Fibroblast of skin of scalp (primary cell): ENCODE measurements at places on chromosomes 3 and 15.
A peak's percentile ranks its signal among the peaks of the same experiment; 100 is the strongest.

DNA sequence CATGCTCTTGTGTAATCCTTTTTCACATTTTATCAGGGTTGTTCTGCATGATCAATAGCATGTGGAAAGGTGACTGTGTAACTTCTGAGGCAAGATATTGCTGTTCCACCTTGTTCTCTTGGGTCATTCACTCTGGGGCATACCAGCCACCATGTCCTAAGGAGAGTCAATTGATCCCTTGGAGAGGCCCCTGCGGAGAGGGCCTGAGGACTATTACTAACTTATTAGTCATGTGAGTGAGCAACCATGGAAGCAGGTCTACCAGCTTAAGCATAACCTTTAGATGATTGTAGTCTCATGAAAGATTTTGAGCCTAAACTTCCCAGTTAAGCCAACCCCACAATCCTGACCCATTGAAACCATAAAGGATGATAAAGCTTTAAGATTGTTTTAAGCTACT, 22.0 kb upstream of the COL6A5 start:
- no peak for DNase-seq

DNA sequence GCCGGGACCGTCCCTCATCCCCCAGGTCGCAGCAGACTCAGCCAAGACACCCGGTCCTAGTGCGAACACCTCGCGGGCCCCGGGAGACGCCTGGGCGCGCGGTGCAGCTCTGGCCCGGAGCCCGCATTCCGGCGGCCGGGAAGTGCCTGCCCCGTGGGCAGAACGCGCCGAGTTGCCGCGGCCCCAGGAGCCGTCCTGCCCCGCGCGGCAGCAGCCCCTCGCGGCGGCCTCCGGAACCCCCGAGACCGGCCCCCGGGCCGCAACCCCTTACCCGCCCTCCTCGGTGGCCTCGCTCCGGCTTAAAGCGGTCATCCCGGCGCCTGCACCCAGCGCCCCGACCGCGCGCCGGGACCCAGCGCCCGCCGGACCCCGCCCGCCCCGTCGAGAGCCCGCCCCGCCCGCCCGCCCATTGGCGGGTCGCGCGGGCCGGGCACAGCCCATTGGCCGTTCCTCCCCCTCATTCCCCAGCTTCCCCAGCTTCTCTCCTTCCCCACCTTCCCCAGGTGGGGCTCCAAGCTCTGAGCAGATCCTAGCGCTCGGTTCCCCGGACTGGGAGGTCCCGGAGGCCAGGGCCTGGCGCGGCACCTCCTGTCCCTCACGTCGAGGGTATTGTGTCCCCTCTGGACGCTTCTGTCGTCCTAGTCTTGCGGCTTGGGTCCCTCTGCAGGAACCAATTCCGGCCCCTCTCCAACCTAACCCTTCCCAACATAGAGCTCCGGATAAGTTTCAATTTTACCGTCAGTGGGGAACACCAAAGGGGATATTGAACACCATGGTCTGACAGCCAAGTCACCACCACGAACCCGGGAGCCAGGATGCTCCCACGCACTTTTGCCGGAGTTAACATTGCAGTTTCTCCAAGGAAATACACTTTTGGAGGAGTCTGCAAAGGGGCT, at the start of gene GRAMD2A:
TSS of gene GRAMD2A (minus strand) at position 328 of the 896 bp plus-strand sequence.
- DNase-seq: peak; percentile 51

- no peak for DNase-seq
These were observed 317.7 kb upstream of the DPH6 start for GRCh38 chr15:35863655-35864054.

DNA sequence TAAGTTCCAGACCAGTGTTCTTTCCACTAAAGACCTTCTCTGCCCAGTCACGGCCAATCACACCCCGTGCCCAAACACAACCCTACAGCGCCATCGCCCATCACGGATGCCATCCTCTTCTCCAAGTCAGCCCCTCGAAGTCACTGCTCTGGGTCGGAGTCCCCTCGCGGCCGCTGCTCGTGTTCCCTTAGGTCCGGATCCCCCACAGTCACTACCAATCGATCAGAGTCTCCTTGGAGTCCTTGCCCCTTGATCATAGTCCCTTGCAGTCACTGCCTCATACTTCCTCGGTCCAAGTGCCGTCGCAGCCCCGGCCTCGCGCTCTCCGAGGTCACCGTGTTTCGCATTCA, 461 bp downstream of the PCYT1A start:
- DNase-seq: peak; percentile 7

- no peak for DNase-seq
These were observed 15.0 kb downstream of the LRRK1 start for GRCh38 chr15:100934166-100934565.

- DNase-seq: peak; percentile 5
These were observed 68.9 kb upstream of the GOLGA6B start for GRCh38 chr15:72585476-72586058.

DNA sequence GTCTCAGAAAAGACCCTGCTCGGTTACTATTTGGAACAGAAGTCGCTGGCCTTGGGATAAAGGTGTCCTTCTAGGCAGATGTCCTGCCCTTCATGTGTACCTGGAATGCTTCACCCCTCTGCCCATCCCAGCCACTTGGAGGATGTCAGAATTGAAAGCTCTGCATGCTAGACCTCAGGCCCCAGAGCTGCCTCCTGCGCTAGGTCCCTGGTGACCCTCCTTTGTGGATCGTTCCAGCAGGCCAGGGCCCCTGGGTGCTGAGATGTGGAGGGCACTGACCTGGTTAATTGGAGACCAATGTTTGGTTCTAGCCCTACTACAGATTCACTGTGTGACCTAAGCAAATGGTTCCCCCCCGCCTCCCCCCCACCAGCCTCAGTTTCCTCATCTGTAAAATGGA, 2.7 kb upstream of the CTSH start:
- no peak for DNase-seq

DNA sequence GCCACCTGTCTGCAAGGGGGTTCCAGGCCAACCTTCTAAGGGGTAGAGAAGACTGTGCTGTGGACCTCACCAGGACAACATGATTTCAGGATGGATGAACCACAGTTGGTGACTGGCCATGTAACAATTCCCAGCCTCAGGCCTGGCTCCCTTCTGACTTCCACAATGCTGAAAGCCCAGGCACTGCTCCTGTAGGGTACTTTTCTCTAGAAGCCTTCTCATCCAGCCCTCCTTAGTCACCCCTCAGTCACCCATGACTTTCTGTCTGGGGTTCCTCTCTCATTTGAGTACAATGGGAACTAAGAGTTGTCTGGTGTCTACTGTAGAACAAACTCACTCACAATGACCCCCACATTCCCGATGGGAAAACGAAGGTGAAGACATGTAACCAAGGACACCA, 8.6 kb downstream of the ALS2CL start:
- no peak for DNase-seq

GRCh38 chr3:30156586-30157498, 449.6 kb upstream of the TGFBR2 start:
- DNase-seq: peak; percentile 12

- DNase-seq: no peak
These were observed 21.4 kb upstream of the CSPG4 start for GRCh38 chr15:75733761-75734651.

DNA sequence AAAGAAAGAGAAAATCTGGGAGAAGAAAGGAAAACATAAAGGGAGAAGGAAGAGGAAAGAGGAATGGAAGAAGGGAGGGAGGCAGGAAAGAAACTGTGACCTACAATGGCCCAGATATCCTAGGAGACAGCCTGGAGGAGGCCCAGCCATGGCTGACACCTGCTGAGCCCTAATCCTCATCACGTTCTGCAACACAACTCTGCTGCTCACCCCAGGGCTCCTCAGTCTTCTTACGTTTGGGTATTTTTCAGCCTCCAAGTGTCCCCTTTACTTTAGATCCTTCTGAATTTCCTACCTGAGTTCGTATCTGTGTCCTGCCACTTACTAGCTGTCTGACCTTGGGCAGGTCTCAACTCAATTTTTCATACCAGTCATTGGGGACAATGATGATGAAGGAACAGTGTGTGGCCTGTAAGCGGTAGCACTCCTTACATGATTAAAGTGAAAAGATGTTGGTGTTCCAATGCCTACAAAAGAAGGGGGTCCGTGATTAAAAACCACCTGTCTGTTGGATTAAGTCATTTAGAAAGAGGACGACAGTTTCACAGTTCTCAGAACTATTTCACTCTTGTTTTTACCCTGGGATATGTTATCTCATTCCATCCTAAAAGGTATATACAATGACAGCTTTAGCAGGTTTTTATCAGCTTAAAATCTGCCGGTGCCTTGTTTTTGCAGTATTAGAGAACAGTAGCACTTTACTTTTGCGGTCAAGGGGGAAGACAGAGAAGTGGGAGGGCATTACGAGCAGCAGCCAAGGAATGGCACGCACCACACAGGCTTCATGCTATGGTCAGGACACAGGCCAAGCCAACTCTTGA, 47.4 kb downstream of the CCR4 start:
- DNase-seq: no peak

GRCh38 chr3:9794400-9794799, 1.5 kb downstream of the ARPC4 start:
- no peak for DNase-seq

GRCh38 chr15:48962662-48963523, 826 bp downstream of the SHC4 start:
- DNase-seq: peak; percentile 38

- DNase-seq: peak; percentile 68
These were observed 25.0 kb upstream of the C3orf52 start for GRCh38 chr3:112061152-112061551.

DNA sequence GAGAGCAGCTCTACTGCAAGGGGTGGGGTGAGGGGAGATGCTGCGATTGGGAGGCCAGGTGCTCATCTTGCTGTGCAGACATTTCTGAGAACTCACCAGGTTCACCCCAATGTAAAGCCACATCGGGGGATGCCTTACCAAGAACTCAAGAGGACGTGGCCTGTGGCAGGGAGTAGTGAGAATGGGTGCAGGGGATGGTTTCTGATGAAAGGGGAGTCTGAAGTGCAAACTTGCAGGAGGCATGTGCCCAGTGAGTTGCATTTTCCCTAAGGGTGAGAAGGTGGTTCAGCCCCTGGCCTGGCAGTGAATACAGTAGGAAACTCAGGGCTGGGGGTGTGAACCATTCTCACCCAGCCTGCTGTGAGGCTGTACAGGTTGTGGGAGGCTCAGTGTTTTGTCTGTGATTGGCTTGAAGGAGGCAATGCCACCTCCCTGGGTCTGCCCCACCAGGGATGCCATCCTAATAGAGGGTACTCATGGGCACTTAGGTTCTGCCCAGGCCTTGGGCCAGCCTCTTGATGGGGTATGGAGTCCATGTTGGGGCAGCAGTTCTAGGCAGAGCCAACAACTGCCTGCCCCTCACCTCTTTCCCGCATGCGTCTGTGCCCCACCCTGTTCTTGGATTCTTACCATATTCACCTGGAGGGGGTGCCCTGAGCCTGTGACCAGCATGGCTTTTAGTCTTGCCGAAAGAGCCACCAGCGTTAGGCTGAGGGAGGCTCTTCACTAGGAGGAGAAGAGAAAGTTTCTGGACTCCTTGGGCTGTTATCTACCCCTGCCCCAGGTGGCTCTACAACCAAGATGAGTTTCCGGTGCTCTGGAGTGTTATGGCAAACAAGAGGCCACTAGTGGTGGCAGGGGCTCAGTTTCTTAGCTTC, 4.5 kb downstream of the HEMK1 start:
- DNase-seq: no peak

DNA sequence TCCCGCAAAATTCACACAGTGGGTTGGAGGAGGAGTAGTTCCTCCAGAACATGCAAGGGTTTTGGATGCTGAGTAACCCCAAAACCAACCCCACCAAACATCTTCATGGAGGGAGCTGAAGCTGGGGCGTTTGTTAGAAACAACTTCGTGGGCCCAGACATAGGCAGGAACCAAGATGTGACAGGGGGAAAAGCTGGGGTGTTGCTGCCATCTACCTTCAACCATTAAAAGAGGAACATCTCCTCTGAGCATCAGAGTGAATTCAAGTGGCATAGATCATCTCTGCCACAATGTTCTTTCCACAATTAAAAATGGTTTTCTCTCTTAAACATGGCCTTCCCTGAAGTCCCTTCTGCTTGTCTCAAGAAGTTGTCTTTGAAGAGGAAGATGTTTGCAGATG, 20.5 kb downstream of the SIDT1 start:
- DNase-seq: no peak

GRCh38 chr3:172203522-172204258, 164.3 kb downstream of the FNDC3B start:
- no peak for DNase-seq

DNA sequence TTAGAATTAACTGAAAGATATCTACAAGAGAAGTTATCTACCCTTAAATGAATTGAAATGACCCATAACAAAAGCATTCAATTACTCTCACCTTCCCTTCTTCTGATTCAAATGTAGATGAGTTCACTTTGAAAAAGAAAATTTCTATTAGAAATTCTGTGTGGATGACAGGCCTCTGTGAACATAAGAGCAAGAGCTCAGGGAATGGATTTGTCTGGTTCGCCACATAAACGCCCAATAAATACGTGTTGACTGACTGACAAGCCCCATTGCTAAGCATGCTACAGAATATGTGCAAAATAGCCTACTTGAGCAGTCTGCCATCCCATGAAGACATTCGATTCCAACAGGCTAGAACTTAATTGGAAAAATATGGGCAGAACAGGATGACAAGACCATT, 315.9 kb downstream of the MECOM start:
- no peak for DNase-seq

DNA sequence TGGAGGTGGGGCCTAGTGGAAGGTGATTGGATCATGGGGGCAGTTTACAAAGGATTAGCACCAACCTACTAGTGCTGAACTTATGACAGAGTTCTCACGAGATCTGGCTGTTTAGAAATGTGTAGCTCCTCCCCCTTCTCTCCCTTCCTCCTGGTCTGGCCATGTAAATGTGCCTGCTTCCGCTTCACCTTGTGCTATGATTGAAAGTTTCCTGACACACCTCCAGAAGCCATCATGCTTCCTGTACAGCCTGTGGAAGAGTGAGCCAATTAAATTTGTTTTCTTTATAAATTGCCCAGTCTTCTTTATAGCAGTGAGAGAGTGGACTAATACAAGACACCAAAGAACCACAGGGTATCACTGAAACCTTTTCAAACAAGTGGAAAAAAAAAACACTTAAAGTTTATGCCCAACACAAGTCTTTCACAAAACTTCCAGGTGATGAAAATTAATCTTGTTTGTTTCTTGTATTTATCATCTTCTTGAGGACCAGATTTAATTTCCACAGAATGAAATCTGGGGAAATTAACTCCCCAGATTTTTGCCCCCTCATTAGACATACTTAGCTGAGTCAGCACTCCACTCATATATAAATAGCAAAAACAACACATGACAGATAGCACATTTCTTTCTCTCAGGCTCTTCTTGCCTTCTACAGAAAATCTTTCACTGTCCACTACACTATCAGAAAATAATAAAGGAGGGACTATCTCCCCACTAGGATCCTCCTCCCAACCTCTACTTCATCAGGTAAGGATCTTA, 847.2 kb downstream of the TUSC7 start:
- DNase-seq: no peak

- no peak for DNase-seq
These were observed 280.1 kb downstream of the SV2B start for GRCh38 chr15:91380114-91380513.
